ENCODE measurements at places on chromosomes 11 and 22.

GRCh38 chr11:87740968-87741367, 434.3 kb downstream of the RAB38 start:
- DNase-seq = no peak

- no peak for DNase-seq
These were observed 350.1 kb upstream of the C11orf87 start for GRCh38 chr11:109071712-109072524.

- no peak for DNase-seq
These were observed 15.1 kb upstream of the ATXN10 start for GRCh38 chr22:45656577-45656976.

DNA sequence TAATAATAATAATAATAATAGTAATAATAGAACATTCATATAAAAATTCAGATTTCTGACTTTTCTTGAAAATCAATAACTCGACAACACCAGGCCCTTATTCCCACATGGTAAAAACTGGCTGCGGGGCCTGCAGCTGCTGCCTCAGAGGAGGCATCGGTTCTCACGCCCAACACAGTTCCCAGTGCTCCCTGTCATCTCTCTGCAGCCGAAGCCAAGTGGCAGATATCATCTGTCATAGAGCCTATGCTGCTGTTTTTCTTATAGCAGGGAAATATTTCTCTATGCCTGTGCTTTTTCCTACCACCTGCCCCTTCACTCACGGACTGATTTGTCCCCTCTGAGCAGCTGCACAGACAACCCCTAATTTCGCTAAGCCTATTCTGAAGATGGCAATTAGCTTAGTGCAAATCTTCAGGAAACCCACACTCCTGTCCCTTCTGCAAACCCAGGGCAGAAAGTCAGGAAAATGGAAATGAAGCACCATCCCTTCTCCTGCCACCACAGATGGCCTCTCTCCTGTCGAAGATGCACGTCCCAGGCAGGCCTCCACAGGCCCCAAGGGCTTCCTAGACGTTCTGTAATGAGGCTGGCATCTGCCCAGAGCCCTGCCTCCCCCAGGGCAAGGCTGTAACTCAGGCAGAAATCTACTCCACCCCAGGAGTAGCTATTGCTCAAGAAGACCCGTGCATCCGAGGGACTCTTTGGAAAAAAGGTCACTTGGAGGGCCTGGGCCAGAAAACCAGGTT, 66.7 kb downstream of the SYN3 start:
- no peak for DNase-seq

GRCh38 chr22:42721045-42721434, 370 bp upstream of the A4GALT start:
- no peak for DNase-seq

Measured in stimulated activated CD8-positive, alpha-beta memory T cell treated with anti-CD3 and anti-CD28 coated beads, Interleukin-15, amount 100 ng/mL, for 4 hours (primary cell).